ENCODE measurements at places on chromosomes 13 and 19.

GRCh38 chr19:45245826-45246225 is 619 bp upstream of the EXOC3L2 start:
- no peak for DNase-seq

- no peak for DNase-seq
Observed at GRCh38 chr13:99289674-99290337, 17.4 kb downstream of the GPR183 start.

DNA sequence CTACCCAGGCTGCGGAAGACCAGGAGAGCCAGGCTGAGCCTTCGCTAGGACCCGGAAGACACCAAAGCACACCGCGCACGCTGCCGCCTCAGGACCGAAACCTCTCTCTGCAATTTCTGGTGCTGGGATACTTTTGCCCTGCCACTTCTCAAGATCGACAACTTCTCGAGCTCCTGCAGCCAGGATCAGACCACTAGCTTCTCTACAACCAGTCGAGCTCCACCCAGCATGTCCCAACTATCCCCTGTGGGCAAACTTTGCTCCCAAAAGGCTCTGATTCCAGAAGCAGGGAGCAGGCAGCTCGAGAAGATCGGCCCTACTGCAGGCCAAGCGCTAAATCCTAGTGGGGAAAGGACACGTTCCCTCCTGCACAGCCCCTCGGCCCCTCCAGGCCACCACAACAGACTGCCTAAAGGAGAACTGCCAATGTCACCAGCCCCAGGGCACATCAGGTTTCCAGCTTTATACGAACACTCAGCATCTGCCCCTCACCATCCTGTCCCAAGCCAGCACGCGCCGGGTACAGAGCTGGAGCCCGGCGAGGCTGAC is 979 bp downstream of the AKAP8 start:
- DNase-seq: peak; percentile 34

DNA sequence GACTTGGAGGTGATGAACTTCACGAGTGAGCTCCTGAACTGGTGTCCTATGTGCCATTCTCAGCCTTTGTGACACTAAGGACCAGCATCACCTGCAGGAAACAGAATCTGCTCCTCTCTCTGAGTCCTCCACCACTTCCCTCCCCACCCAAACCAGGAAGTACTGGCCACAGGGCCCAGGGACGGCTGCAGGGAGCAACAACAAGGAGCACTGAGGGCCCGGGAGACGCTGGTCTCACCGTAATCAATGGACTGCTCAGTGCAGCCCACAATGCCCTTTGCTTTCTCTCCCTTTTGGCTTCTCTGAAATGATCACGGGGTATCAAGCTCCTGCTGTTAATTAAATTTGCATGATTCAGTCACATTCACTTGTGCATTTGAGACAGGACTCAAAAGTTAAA is 18.6 kb downstream of the PEPD start:
- no peak for DNase-seq

DNA sequence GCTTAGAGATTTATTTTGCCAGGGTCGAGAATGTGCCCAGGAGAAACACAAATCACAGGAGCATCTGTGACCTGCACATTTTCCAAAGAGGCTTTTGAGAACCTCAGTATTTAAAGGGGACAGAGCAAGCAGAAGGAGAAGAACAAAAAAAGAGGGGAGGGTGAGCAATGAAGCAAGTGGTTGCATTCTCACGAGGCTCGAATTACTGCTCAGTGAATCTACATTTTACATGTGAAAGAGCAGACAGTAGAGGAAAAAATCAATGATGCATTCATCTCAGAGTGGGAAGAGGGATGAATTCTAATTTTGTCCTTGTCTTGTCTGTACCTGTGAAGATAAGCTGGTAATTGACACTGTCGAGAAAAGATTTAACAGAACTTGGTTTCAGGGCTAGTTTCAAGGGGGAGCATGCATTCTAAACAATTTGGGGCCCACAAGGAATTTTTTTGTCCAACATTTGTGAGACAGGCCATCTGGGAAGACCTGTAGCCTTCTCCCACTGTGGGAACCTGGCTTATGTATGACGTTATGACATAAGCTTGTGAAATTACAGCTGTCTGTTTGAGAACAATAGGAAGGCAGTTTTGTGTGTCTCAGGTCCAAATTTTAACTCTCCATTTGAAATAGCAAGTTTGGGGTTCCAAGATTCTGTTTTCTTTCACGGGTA is 855.1 kb downstream of the SLITRK5 start:
- DNase-seq: no peak

GRCh38 chr19:49456326-49456725 is 3.3 kb downstream of the ALDH16A1 start:
- no peak for DNase-seq

GRCh38 chr19:16721051-16721450 is 1.4 kb downstream of the NWD1 start:
- DNase-seq: no peak

DNA sequence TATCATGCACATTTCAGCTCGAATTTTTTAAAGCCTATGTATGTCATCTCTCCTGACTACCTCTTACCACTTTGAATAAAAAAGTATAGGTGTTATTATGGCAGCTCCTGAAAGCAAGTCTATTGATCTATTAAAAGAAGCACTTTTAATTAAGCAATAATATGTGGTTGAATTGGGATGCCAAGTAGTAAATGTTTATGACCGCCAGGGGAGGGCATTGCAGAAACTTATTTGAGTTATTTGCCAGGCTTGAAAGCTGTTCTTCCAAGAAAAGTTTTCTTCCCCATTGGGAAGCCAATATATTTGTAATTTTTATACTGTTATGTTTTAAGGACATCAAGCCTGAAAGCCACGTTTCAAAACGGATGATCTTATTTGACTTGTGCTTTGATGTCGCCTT is 88.1 kb upstream of the SOX21 start:
- no peak for DNase-seq

GRCh38 chr13:67232384-67232783 is 2.2 kb upstream of the PCDH9 start:
- no peak for DNase-seq

DNA sequence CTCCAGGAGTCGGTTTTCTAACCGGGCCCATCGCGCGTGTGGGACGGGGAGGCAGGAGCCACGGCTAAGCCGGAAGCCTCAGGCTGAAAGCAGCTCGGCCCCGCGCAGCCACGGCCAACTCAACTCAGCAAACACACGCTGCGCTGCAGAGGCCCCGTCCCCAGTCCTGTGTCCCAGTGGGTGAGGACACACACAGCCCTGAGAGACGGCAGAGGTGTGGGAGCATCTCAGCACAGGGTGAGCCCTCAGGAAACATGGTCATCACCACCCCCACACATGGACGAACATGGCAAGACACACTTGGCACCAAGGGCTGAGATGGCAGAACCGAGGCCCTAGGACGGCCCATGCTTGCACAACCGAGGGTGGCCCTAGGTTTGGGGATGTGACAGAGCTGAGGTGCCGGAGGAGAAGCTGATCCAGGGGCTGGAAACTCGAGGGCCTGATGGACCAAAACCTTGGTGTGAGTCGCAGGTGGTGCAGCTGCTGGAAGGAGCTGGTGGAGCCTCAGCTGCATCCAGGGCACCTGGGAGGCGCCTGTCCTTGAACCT is 29.0 kb upstream of the C13orf46 start:
- no peak for DNase-seq

- DNase-seq: no peak
Observed at GRCh38 chr19:31962561-31962996, 382.8 kb upstream of the ZNF507 start.

GRCh38 chr13:74406420-74406819 is 272.2 kb upstream of the KLF12 start:
- no peak for DNase-seq

DNA sequence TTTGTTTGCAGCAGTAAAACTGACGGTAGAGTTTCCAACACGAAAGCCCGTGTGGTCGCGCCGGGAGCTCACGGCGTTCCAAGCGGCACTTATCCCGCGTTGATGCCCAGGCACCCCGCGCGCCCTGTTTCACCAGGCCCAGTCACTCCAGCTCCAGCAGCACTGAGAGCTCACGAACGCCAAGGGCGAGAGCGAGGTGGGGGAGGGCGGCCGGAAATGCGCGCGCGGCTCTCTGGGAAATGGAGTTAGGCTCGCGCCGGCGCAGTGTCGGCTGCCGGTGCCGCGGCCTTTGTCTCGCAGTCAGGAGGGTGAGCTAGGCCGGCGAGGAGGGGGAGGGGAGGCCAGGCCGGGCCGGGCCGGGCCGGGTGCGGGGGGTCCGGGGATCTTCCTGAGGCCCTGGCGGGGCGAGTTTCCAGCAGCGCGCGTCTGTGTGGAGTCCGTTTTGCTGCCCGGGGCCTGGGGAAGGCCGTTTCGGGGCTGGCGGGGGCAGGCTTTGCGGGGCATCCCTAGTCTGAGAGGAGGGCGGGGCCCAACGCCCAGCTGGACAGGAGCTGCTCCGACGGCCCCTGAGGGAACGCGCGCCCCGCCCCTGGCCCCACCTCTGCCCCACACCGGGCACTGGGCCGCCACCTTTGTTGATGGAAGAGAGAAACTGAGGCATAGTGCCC is at the start of gene ZNF135:
TSS of gene ZNF135 (plus strand) at position 280 of the 668 bp plus-strand sequence. CDS start 721 bp downstream, outside the sequence.
- DNase-seq: no peak

DNA sequence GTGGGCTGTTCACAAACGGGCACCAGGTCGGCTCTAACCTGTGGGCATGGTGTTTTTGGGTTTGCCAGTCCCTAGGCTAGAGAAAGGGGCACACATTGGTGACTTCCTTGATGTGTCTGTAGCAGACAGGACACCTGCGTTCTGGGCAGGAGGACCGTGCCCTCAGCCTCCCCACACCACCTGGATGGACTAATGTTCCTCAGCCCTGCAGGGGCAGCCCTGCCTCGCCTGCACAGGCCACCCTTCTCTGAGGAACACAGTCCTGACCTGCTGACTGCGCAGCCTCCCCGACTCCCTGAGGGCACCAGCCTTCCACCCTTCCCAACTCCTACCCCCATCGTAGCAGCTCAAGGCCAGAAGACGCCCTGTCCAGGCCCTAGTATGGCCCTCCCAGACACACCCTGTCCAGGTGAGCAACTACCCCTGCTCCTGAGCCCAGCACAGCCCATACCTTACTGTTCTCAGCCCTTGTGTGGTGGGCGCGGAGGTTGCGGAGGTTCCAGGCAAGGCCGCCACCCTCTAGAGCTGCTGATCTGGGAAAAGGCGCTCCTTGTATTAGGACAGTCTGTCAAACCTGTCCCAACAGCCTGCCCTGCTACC is 55.7 kb downstream of the GGACT start:
- no peak for DNase-seq

DNA sequence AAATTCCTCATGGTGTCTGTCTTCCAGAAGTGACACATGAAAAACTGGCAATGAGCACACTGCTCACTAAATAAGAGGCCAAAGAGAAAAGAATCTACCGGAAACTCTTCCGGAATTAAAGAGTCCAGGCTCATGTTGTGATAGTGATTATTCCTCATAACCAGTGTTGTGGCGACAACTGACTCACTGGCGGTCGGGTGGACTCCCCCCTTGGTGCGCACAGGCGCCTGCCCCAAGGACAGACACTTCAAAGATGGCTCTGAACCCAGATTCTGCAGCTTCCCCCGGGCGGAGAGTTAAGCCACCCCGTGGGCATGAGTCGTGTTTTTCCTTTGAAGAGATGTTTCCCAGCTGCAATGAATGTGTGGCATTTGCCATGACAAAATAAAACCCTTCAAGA is 10.3 kb downstream of the IL17D start:
- DNase-seq: peak; percentile 1

DNA sequence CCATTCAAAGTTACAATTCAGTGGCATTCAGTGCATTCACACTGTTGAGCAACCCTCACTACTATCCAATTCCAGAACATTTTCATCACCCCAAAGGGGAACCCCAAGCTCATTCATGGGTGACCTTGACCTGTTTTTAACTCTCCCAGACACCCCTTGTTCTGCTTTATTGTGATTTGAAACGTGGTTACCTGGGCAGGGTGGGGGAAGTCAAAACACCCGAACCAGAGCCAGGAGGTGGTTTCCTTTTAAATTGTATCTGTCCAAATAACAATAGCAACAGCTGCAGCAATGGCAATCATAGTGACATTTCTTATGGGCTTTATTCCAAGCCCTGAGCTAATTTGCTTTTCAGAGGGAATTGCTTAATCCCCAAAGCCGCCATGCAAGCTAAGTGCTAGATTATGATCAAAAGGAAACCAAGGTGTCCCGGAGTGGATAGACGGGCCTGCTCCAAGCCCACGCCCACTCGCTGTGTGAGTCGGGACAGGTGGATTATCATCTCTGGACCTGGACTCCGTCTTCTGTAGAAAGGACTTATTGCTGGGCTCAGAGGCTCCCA is 6.1 kb downstream of the PTGIR start:
- DNase-seq: no peak

DNA sequence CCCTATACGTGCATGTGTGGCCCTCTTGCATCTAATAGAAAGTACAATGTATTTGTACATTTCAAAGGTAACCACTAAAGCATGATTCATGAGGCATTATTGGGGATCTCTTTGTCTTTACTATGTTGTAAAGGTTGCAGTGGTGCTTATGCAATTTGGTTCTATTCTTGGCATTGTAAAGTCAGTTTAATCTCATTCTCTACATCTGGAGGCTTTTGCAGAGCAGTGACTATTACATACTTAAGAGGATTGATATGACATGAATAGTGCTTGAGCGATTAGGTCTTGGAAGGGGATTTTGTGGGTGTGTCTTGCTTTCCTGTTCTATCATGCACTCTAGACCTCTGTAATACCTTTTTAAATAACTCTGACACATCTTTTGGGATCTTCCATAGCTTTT is 610.0 kb downstream of the EFNB2 start:
- DNase-seq: peak; percentile 83

DNA sequence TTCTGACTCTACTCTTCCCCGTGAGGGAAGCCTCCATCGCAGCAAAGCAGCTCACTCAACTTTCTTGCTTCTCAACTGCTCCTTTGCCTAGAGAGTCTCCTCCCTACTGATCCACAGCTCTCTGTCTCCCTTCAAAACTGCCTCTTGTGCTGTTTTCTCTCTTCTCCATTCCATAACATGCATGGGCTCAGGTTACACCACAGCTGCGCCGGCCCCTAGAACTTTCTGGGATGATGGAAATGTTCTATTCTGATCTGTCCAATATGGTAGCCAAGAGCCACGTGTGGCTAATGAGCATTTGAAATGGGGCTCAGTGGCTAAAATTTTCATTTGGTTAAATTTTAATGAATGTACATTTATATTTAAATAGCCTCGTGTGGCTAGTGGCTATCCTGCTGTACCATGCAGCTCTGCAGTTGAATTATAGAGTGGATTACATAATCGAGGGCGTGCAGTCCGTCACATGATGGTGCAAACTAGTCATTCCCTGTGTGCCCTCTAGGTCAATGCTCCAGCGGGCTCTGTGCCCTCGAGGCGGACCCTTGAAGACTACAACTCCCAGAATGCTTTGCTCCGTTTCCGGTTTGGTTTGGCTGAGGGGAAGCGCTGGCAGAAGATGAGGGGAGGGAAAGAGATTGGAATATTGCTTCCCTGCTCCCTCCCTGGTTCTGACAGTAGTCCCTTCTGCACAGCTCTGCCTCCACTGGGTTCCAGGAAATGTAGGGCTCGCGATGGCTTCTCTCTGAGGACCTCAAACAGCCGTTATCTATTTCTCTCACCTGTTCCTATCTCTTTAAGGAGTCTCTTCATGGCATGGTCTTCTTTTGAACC is 109.8 kb downstream of the CACNA1A start:
- DNase-seq: peak; percentile 47

GRCh38 chr13:111911754-111912452 is 155.0 kb upstream of the SOX1 start:
- no peak for DNase-seq

Data from NCI-H226 (cell line).